ENCODE measurements at places on chromosomes 2 and 18.
A peak's percentile ranks its signal among the peaks of the same experiment; 100 is the strongest.

DNA sequence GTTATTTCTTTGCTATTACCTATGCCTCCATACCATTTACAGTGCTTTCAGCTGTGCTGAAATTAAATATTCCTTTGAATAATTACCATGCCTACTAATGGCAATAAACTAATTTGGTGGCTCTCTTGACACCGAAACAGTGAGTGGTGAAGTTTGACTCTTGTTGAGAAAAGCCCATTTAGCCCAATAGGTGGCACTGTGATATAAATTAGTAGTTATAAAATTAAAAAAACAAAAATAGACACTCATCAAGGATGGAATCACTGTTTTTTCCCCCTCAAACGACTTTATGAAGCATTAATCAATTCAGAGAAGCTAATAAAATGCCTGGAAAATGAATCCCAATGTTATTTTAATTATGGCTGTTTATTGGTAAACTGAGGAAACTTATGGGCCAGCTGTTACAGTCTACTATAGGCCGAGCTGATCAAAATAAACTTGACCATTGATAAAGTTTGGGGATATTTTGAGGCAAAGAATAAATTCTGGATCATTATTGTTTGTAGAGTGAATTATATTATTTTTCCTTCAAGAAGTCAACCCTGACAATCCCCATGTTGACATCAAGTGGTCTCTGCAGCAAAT is 339.6 kb downstream of the TRIB2 start:
- DNase-seq, result no peak

DNA sequence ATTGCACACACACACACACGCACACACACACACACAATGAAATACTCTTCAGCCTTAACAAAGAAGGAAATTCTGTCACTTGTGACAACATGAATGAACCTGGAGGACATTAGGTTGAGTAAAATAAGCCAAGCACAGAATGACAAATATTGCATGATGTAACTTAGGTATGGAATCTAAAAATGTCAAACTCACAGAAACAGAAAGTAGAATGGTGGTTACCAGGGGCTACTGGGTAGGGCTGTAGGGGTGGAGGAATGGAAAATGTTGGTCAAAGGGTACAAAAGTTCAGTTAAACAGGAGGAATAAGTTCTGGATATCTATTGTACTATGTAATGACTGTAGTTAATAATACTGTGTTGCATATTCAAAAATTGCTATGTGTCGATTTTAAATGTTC is 29.5 kb downstream of the SCN2A start:
- DNase-seq, result peak; percentile 9

DNA sequence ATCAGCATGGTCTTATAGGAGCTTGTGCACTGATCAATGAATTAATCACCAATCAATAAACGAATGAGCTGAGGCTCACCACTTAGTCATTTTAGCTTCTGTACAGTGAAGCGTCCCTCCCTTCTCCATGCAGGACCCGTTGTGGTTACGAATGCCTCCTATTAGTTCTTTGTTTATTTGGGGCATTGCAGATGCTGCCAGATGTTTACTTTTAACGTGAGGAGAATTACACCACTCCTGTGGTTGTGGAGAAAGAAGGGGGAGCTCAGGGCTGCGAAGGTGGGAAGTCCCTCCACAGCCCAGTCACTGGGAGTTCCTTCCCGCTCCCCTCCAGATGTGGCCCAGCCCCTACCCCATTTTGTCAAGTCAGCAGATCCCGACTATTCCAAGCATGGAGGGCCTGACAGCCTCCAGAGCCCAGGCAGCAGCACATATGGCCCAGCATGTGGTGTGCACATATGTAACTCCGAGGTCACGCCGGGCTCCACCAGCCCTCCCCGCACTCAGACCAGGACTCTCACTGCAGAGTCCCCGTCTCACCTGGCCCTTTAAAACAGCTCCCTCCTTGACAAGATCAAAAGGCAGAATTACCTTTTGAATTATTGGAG is 20.9 kb downstream of the PKDCC start:
- DNase-seq, result no peak

- no peak for DNase-seq
Measured at GRCh38 chr2:5951471-5951870, 259.3 kb downstream of the SOX11 start.

DNA sequence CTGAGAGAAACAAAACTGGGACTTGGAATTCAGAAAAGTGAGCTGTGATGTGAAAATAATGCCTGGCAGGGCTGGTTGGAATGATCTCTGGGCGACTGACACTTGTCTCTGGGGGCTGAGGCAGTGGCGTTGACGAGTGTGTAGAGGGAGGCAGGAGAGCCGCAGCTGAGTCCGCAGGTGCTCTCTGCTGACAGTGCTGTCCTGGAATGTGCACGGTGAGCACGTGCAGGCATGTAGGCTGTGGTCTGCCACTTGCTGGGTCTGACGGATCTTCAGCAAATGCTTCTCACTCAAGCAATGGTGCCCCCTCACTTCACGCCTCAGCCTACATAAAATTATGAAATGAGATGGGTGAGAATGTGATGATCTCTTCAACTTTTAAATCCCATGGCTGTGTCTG is 38.5 kb upstream of the ATP9B start:
- no peak for DNase-seq

DNA sequence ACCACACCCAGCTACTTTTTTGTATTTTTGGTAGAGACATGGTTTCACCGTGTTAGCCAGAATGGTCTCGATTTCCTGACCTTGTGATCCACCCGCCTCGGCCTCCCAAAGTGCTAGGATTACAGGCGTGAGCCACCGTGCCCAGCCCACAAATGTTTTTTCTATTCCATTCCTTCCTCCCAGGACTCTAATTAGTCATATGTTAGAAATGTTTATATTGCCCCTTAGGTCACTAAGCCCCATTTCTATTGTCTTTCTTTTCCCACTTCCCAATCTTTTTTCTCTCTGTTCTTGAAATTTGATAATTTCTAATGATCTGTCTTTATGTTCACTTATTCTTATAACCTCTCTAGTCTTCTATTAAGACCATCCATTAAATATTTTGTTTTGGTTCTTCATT is 31.3 kb upstream of the CDCA7 start:
- DNase-seq, result no peak

DNA sequence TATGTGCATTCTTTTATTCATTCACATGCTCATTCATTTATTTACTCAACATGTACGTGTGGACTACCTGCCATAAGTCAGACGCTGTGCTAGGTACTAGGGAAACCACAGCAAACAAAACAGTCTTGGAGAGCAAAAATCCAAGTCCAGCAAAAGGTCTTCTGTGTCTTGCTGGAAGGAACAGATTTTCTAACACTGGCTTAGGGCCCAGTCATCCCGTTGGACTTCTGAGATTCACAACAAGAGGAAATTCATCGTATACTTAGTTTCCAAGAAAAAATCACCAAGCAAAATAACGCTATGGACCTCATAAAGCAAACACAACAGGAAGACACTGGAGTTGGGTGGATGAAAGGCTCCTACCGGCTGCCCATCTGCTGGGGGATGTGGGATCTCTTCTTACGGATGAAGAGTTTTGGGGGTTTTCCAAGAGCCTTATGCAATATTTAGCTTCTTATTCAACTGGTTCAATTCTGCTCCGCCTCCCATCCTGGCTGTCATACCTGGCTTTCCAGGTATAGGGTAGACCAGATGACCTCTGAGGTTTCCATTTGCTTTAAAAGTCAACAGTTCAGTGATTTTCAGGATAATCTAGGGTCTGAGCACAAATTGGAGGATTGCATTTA is 262.7 kb downstream of the HAUS1 start:
- no peak for DNase-seq

DNA sequence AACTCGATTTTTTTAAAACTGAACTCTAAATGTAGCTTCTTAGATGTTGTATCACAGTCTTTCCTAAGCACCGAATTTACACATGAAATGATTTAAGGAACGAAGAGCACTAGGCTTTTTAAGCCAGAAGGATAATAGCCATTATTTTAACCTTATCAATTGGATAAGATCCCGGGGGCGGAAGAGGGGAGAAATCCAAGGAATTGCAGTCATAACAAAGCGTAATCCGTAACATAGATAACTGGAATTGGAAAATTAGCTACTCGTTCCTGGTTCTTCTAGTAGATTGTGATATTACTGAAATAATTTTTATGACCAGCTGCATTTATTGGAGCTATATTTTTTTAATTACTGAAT is 988 bp upstream of the KANSL1L start:
- no peak for DNase-seq

DNA sequence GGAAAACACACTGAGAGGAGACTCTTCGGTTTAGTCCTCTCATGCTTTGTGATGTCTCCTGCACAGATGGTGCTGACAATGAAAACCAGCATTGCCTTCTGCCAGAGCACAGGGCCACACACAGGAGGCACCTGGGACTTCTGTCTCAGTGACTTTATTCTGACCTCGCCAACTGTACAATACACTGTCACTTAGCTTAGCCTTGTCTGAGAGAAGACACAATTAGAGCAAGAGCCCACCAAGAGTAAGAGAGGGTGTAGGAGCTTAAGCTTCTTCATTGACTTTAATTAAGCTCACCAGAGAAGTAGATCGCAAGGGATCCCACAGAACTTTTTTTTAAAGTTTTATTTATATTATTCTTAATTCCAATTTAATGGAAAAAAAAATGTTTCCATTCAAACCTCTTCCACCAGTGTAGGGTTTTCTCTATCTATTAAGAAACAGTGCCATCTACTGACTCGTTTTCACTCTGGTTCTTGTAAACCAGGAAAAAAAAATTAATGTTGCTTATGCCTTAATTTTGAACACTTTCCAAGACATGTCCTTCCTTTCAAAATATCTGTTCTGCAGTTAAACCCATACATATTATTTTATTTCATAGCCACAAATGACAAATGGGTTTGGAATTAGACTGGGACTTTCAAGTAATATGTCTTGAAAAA is 42.4 kb upstream of the DDX18 start:
- peak; percentile 31 for DNase-seq

GRCh38 chr2:177232098-177232704 is 19.6 kb downstream of the HNRNPA3 start:
- DNase-seq, result no peak

GRCh38 chr2:187442378-187442777 is 5.7 kb downstream of the CALCRL start:
- DNase-seq, result no peak

GRCh38 chr2:236088368-236089057 is 79.7 kb downstream of the GBX2 start:
- DNase-seq, result peak; percentile 31

Data from HepG2 (cell line).